K562 (cell line): ENCODE measurements at places on chromosomes 7 and 10. TPM values are rescaled to one million over a fixed set of nuclear protein-coding genes. Genes with fewer than 3 reads are reported as not detected.

DNA sequence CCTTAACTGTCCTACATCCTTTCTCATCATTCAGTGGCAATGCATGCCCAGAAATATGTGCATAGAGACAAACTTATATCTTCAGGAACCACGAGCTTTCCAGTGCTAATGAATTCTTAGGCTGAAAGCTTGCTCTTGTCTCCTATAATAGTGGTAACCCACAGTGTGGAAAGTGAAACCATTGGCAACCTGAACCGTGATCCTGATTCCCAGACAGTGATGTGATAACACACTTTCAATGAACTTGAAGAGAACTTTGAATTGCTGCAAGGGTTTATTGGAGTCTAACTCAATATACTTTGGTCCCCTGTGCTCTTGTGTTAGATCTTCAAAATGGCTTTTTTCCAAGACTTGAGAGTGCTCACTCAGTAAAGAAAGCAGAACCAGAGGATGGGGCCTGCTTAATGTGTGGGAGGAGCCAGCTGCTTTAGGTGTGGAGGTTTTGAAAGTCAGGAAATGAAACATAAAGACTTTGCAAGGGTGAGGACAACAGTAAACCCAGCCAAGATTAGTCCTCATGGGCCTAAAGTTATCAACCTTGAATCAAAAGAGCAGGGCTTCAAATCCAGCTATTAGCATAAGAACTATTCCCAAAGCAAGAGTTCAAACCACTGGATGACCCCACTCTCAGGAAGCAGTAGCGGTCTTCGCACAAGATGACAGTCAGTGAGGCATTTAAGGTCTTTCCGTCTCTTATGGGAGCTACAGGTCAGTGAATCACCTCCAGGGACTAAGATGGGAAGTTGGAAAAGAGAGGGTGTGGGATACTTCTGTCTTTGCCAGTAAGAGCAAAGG lies 332.4 kb upstream of the NRP1 start:
- DNase-seq = no peak

GRCh38 chr7:33849004-33849403 lies 56.3 kb upstream of the BMPER start:
- DNase-seq = no peak

ARHGAP12 gene
- 10.2 and 10.6 TPM in 2 replicates for total RNA-seq

MRLN gene
- not detected in 2 replicates for total RNA-seq

DNA sequence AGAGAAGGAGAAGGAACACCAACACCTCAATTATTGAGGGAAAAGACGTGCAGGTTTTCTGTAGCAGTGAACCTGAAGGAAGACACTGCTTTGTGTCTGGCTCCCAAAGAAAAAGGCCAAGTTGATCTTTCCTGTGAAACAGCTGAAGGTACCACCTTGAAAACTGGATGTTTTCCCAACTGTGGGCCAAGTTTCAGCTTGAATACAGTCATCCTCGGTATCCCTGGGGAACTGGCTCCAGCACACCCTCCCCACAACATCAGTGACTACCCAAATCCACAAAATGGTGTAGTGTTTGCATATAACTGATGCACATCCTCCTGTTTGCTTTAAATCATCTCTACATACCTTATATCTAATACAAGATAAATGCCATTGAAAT lies 297.0 kb upstream of the PITRM1 start:
- DNase-seq = no peak

MLXIPL gene
- total RNA-seq = 10.2 and 11.8 TPM in 2 replicates

DNA sequence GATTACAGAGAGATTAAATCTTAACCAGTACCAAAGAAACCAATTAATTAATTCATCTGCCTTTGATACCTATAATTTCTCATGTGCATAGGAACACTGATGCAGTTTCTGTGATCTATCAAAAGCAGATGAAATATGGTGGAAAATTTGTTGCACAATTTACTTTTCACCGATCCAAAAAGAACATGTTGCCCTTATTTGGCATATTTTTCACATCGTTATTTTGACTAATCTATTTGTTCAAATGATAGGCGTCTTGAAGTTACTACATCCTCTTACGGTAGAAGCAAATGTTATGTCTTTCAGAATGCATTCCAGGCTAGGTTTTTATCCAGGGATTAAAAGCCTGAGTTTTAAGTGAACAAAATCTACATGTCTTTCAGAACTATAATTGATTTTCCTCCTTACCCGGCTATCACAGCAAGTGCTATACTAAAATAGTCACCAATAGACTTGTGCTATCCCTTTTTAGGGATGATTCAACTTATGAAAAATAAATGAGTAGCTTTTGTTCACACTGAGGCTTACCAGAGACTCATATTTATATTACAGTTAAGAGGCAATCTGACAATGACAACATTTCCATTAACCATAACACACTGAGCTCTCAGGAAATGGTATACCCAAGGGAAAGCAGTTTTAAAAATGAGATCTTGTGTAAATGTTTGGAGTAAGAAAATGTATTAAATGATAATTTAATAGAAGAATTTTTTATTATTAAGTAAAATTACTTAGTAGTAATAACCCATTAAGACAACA lies 16.8 kb upstream of the TES start:
- no peak for DNase-seq

MBL2 gene
- not detected in 2 replicates for total RNA-seq

DNA sequence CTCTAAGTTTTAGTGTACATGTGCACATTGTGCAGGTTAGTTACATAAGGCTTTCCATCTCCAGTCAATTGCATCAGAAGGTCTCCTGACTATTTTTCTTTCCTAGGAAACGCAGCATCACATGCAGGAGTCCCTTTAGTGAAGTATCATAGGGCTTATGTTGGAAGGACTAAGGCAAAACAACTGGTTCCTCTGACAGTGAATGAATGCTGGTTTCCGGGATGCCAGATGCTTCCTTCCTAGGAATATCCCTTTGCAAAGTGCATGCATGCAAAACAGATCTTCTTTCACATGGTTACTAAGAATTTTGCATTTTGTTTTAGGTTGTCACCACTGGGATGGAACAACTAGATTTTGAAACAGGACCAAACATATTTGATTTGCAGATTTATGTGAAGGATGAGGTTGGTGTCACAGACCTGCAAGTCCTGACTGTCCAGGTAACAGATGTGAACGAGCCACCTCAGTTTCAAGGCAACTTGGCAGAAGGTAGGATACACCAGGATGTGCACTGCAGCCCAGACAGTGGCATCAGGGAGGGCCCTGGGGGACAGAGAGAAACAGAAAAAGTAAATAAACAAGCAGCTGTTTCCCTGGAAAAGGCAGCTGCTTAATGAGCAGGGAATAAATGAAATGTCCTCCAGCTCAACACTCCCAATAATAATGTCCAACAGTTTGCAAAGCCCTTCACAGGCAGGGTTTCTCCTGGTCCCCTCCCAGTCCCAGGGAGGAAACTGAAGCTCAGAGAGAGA lies 17.8 kb downstream of the CDHR3 start:
- DNase-seq = no peak

MGAM2 gene
- total RNA-seq = 0.02 TPM in 1 of 2 replicates, not detected in the other

CHAT gene
- not detected in 2 replicates for total RNA-seq

DNA sequence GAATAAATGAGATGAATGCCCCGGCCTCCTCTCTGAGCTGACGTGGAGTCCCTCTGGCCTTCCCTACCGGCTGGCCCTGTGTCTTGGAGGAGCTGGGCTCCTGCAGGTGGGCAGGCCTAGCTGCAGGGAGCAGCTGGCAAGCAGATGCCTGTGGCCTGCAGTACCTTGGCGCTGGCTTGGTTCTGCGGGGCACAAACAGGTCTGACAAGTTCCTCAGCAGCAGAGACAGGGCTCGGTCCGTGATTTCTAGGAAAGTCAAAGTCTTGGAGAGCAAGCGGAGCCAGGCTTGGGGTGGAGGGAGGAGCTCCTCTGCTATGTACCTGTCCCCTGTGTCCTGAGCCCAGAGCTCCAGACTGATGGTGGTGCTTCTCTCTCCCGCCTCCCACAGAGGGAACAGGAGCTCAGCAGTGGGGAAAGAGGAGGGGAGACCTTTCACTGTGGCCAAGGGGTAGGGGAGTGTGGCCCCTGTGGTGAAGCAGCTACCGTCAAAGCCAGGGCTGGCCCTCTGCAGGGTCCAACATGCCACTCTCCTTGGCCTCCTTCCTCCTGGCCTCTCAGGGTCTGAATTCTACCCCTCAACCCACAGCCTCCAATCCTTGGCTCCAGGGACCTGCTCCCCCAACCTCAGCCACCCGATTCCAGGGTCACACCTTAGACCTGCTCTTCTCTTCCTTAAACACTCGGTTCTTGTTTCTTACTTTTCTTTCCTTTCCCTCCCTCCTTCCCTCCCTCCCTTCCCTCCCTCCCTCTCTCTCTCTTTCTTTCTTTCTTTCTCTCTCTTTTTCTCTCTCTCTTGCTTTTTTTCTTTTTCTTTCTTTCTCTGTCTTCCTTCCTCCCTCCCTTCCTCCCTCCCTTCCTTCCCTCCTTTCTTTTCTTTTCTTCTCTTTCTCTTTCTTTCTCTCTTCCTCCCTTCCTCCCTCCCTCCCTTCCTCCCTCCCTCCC lies 20.1 kb downstream of the MYL10 start:
- no peak for DNase-seq

GRCh38 chr7:87213811-87214210 lies 5.7 kb downstream of the TMEM243 start:
- DNase-seq = no peak

- DNase-seq = no peak
Observed at GRCh38 chr10:128808921-128809440, 658.1 kb upstream of the MGMT start.

GRCh38 chr10:131857156-131858117 lies 43.4 kb upstream of the PPP2R2D start:
- no peak for DNase-seq

EIF5AL1 gene
- total RNA-seq = 0.27 and 0.31 TPM in 2 replicates
